ENCODE measurements at places on chromosomes 7 and 10.

DNA sequence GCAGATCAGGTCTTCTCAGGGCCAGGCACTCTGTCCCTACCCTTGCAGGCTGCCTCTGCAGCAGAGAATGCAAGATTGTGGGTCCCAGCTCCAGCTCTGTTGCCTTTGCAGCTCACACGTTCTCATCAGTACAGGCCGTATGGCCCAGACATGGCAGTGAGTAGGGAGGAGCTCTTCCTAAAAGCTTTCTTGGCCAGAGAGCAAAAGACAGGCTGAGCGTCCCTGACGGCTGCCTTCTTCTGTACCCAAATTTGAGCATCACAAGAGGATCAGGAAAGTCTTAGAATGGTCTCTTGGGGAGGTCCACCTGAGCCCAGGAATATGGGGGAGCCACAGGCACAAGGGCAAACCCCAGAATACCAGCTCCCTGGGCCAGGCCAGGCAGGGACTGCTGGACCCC is 266.3 kb upstream of the ZMIZ1 start:
- H3K36me3 ChIP-seq: no peaks in the 10 kb centered on the region
- no peak overlapping the region for H3K4me3 ChIP-seq
- H3K27me3 ChIP-seq: peaks cover 4% of the 10 kb centered on the region
- H3K27ac ChIP-seq: no peak overlapping the region
- no peak for DNase-seq
- no peaks in the 10 kb centered on the region for H3K4me1 ChIP-seq

- peak overlapping the region; percentile 39 for H3K4me3 ChIP-seq
- H3K36me3 ChIP-seq: peaks cover 2% of the 10 kb centered on the region
- peaks cover 32% of the 10 kb centered on the region for H3K4me1 ChIP-seq
- DNase-seq: no peak
Observed at GRCh38 chr10:13788711-13789447, 202.1 kb downstream of the PRPF18 start.

DNA sequence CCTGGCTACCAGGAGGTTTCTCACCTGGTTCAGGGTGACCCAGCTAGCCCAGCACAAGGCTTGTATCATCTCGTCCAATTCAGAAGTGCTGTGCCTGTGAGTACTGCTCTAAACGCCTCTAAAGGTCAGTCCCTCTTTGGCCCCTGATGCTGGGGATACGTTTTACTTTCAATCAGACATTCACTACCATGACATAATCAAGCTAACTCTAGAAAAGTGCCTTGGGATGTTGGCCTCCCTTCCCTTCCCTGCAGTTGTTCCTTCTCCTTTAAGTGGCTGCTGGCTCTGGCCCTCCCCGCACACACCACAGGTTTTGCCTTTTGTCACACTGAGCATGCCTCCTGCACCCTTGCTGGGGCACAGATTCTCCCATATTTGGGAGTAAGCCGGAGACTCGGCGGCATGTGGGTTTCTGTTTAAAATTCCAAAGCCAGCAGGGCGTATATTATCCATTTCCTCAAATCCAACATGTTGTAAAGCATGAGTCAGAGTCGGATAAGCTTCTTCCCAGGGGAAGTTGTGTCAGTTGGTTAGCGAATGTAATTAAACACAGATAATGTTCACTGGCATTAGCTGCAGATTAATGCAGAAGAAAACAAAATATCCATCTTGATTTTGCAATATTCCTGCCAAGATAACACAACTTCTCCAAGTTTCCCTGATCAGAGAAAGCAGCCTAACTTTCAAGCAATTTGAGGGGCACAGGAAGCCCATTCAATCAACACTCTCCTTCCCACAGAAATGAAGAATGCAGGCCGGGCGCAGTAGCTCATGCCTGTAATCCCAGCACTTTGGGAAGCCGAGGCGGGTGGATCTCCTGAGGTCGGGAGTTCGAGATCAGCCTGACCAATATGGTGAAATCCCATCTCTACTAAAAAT is 31.8 kb upstream of the VCL start:
- no peak for DNase-seq
- peaks cover 8% of the 10 kb centered on the region for H3K4me1 ChIP-seq
- peaks cover 37% of the 10 kb centered on the region for H3K27me3 ChIP-seq
- H3K36me3 ChIP-seq: no peaks in the 10 kb centered on the region

GRCh38 chr7:44338600-44338999 is 13.2 kb upstream of the CAMK2B start:
- peaks cover 18% of the 10 kb centered on the region for H3K27me3 ChIP-seq
- H3K4me1 ChIP-seq: no peaks in the 10 kb centered on the region
- H3K27ac ChIP-seq: no peak overlapping the region
- H3K36me3 ChIP-seq: no peaks in the 10 kb centered on the region
- no peak overlapping the region for H3K4me3 ChIP-seq

GRCh38 chr10:34286136-34286739 is 528.9 kb downstream of the PARD3 start:
- H3K27me3 ChIP-seq: peaks cover 3% of the 10 kb centered on the region
- DNase-seq: no peak
- H3K36me3 ChIP-seq: no peaks in the 10 kb centered on the region
- H3K27ac ChIP-seq: no peak overlapping the region
- H3K4me3 ChIP-seq: no peak overlapping the region
